ENCODE measurements at places on chromosomes 5 and 9. TPM values are rescaled to one million over a fixed set of nuclear protein-coding genes. Genes with fewer than 3 reads are reported as not detected.

DNA sequence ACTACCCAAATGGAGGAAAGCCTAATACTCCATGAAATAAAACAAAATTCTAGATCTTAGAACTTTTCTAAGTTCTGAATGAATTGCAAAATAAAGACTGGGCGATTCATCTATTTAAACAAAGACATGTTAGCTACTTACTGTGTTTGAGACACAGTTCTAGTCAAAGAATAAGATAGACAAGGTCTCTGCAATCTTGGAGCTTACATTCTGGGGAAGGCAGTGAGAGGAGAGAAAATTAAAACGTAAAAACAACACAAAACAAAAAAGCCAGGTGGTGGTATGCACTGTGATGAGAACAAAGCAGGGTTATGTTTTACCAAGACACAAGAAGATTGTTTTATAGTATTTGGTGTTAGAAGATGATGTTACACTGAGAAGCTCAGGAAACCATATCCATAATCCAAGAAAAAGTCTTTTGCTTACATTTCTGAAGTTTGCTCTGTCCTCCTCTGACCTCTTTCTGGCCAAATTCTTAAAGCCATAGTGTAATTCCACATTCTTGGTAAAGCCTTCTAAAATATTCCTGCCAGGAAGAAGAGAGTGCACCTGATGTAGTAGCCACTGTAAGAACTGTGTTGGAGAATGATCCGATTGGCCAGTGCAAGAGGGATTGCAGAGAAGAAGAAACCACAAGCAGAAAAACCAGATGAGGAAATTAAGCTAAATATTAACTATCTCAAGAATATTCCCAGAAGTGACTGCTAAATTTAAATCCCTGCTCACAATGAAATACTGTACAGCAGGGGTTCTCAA lies 218.4 kb downstream of the PCSK1 start:
- DNase-seq = no peak

DNA sequence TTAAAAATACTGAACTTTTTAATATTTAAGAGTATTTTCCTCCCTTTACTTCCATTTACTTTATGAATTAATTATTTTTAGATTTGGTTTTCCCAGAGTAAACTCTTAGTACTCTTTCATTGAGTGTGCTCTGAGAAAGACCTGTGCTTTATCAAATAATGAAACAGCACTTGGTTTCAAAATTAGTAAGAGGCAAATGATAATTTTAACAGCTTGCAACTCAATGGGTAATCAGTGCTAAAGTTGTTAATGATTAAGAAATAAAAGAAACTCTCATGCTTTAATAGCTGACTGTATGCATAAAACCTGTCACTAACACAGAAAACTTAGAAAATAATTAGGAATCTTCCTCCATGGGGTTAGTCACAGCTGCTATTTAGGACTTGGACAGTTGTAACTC lies 244.4 kb downstream of the RFX3 start:
- no peak for DNase-seq

GRCh38 chr5:6722015-6722414 lies 8.8 kb downstream of the TENT4A start:
- no peak for DNase-seq

GRCh38 chr9:126051446-126052130 lies 275.0 kb upstream of the MVB12B start:
- no peak for DNase-seq

DNA sequence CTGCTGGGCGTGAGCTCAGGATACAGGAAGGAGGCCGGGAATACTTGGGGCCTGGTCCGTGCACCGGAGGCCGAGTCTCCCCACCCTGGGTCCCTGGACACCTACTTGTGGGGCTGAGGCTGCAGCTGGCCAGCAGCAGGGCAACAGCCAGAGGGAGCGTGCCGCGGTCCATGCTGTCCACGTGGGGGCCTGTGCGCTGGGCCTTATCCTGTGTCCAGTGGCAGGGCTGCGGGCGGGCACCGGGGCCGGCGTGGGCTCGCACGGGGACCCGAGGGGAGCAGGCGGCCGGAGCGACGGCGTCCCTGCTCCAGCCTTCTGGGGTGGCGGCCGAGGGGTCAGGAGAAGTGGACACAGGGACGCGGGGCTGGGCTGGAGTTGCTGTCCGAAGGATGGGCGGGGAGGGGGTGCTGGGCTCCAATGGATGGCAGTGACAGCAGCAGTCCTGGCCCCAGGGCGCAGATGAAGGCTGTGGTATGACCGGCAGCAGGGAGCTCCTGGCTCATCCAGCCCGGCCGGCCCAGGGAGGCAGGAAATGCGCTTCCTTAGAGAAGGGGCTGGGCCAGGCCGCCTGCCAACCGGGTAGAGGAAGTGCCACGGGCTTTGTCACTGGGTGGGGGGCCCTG lies at the start of gene ENG:
Gene ENG, minus strand, starts transcription at position 475 of the 623 bp plus-strand sequence. Its CDS starts 303 bp downstream, at position 172.
- DNase-seq = no peak

- no peak for DNase-seq
Measured at GRCh38 chr9:79652598-79652997, 80.8 kb downstream of the TLE4 start.

DNA sequence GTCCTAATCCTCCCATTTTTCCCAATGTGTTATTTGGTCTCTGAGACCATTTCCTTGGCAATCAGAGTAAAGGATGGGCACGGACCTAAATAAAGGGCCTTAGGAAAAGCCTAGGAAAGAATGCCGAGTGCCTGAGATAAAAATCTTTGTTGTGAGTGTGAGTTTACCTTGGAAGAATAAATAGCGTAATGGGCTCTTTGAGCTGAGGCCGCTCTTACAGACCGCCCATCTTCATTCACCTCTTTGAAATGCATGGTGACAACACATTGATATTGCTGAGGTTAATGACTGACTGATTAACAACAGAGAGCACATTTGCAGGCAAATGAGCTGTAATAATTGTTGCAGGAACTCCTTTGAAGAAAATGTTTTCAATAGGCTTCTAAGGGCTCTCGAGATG lies 1967.1 kb upstream of the WWC1 start:
- no peak for DNase-seq

- DNase-seq = no peak
Measured at GRCh38 chr5:74325866-74326265, 314.7 kb downstream of the ENC1 start.

DNA sequence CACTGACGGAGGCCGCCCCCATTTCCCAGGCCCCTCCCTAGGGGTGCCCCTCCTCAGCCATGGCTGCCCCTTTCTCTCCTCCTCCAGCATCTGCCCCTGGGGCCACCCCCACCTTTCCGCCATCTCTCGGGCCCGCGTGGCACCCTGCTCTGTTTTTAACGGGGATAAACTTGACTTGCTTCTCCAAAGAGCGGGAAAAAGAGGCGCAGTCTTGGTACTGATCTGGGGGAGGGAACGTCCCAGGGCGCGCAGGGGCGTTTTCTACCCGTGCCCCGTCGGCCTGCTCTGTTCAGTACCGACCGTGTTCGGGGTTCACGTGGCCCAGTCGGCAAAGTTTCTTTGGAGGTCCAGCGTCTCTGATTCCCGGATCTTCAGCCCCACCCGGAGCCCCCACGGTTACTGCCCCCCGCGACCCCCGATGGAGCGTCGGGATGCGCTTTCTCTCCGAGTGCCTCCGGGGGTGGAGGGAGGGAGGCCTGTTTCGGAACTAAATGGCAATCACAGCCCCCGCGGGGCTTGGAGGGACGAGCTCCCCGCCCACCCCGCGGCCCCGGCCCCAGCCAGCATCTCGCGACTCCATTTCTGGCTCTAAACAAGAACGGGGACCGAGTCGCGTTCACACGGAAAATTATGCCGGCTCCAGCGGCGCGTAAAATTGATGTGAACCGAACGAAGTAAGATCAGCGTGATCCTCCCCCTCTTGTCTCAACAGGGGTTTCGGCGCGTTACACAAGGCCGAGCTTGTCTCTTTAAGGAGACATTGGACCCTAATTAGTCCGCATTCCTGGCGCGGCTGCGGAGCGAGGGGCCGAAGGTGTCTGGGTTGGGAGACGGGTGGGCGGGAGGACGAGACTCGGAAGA lies 1.1 kb upstream of the TLE4 start:
- no peak for DNase-seq

GRCh38 chr5:22431840-22432239 lies 421.3 kb downstream of the CDH12 start:
- no peak for DNase-seq

- DNase-seq = no peak
Measured at GRCh38 chr5:83172655-83173054, 95.3 kb downstream of the XRCC4 start.

DNA sequence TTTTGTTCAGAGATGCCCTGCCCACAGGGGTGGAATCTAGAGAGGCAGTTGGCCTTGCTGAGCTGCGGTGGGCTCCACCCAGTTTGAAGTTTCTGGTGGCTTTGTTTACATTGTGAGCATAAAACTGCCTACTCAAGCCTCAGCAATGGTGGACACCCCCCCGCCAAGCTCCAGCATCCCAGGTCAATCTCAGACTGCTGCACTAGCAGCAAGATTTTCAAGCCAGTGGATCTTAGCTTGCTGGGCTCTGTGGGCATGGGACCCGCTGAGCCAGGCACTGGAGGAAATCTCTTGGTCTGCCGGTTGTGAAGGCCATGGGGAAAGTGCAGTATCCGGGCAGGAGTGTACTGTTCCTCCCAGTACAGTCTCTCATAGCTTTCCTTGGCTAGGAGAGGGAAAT lies 55.5 kb downstream of the MINAR2 start:
- no peak for DNase-seq

- DNase-seq = no peak
Measured at GRCh38 chr9:69817202-69817601, 3.4 kb upstream of the CFAP95 start.

- no peak for DNase-seq
Measured at GRCh38 chr5:6525422-6525821, 76.8 kb downstream of the UBE2QL1 start.

GRCh38 chr5:144774197-144774596 lies 603.5 kb downstream of the KCTD16 start:
- DNase-seq = no peak

DNA sequence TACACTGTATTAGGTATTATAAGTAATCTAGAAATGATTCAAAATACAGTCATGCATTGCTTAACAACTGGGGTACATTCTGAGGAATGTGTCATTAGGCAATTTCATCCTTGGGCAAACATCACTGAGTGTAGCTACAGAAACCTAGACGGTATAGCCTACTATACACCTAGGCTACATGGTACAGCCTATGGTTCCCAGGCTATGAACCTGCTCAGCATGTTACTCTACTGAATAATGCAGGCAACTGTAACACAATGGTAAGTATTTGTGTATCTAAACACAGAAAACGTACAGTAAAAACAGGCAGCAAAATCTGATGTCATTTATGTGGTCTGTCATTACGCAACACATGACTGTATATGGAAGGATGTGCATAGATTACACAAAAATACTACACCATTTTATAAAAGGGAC lies 96.8 kb downstream of the RAPGEF6 start:
- no peak for DNase-seq

DNA sequence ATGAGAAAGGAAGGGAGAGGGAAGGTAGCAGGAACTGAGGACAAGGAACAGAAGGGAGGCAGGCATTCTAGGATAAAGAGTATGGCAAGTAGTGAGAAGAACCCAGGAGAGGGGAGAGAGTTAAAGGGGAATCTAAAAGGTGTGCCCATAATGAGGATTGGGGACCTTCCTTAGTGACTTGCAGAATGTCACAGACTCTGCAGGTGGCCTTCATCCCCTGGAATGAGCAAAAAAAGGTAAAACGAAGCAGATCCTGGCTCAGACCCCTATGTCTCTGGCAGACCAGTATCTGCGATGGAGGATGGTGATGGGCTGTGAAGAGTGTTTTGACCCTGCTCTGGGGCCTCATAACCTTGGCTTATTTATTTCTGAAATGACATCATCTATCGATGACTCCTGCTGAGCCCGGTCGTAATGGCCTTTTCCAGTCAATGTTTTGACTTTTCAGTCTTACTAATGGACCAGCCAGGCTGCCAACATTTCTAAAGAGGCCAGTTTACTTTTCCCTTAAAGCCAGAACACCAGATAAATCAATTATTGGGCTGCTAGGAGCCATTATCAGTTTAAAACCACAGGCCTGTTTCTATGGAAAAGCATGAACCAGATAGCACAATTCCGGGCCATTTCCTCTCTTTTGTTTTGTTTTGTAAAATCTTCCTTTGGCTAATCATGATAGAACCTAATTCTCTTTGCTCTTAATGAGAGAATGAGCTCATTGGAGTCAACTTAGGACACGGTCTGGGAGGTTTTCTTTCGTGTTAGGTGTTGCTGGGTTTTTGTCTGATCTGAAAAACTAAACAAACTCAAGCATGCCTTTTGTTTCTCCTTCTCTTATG lies 3.1 kb downstream of the TMOD1 start:
- DNase-seq = no peak

DNA sequence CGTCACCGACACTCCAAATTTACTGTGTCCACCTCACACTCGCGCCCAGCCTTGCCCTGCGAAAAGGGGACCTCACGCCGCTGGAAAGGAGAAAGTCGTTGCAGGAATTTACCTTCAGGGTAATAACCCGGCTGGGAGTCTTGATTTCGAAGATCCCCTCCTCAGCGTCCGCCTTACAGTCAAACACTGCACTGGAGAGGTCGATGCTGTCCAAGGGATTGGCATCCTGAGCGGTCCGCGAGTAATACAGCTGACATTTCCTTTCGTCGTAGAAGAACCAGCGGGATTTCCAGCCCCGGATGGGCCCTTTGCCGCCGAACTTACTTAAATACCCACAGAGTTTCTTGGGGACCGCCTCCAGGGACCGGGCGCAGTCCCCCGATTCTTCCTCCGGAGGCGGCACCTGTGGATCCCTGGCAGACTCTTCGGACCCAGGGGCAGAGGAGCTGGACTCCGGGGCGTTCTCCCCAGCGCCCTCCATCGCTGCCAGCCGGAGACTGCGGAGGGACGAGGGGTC lies 330 bp downstream of the TBC1D2 start:
- no peak for DNase-seq

DNA sequence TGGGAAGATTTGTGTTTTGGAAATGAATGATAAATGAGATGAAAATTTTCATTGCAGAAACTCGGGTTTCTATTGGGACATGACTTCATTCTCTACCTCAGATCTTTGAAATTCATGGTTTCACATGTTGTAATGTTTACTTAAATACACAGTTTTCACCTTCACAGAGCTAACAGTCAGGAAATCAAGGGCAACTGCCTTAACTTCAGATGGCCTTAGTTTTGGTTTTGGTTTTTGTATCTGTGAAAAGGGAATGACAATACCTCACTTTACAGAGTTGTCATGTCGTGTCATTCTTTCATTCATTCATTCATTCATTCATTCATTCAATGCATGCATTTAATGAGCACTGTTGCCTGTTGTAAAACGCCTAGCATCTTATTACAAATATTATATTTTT lies 41.9 kb downstream of the NIM1K start:
- DNase-seq = no peak

GRCh38 chr9:34994260-34994899 lies 4.8 kb downstream of the DNAJB5 start:
- DNase-seq = peak; percentile 19

- no peak for DNase-seq
Measured at GRCh38 chr5:127911619-127912018, 171.9 kb upstream of the SLC12A2 start.

The CCDC192 gene
- not detected for total RNA-seq

The NOXA1 gene
- 2.0 TPM for total RNA-seq

The CENPP gene
- 8.6 TPM for total RNA-seq

The ANKDD1B gene
- 1.7 TPM for total RNA-seq

The IL7R gene
- total RNA-seq = under 0.01 TPM

The TRPM3 gene
- total RNA-seq = 20.6 TPM

The FAF2 gene
- 32.6 TPM for total RNA-seq

The TRIM36 gene
- 98.4 TPM for total RNA-seq

Data from occipital lobe (tissue), 3 donors.